ENCODE measurements at places on chromosomes 1 and 21.

- no peak for DNase-seq
Observed at GRCh38 chr1:193700710-193701355, 514.4 kb upstream of the B3GALT2 start.

GRCh38 chr21:42337830-42338728, 12.7 kb downstream of the TFF2 start:
- DNase-seq, result peak; percentile 83

DNA sequence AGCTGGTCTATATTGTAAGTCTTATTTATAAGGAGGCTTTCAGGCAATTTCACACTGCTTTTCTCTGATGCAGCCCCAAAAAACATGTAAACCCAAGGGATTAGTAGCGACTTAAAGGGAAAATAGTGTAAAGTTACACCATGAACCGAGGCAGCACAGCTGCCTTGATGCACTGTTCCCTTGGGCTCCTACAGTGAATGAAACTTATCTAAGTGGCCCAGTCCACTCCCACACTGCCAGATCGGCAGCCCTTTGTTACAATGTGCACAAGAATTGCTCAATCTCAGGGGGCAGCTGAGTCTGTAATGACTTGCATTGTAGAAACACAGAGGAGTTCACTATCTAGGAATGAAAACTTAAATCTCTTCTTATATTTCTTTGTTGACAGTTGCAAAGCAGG, 120.8 kb upstream of the ADGRL2 start:
- no peak for DNase-seq

GRCh38 chr1:58885998-58886397, 102.2 kb upstream of the JUN start:
- DNase-seq, result no peak

DNA sequence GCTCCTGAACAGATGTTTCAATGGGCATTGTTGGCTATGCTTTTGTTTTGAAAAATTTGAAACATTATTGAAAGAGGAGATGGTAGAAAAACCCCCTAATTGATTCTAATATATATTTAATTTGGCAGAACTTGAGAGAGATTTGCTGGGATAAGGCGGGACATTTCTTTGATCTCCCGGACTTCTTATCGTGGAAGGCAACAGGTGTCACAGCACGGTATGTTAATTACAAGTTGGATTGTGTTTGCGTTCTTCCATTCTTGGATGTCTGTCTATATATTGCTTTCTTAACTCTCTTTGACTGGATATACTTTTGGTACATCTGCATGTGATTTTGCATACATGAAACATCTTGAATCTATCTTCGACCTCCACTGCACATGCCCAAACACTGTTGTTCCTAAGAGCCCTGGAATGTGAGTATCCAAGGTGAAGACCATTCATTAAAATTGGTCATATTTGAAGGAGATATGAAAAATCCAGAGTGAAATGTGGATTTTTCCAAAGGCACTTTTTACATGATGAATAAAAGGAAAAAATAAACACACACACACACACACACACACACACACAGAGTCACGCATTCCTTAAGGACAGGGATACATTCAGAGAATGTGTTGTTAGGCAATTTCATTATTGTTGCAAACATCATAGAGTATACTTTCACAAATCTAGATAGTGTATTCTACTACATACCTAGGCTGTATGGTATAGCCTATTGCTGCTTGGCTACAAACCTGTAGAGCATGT, 81.9 kb downstream of the FGGY start:
- no peak for DNase-seq

- DNase-seq, result no peak
Observed at GRCh38 chr1:247487057-247487456, 29.2 kb upstream of the OR2B11 start.

- DNase-seq, result no peak
Observed at GRCh38 chr1:29064064-29064463, 59.6 kb downstream of the TMEM200B start.

DNA sequence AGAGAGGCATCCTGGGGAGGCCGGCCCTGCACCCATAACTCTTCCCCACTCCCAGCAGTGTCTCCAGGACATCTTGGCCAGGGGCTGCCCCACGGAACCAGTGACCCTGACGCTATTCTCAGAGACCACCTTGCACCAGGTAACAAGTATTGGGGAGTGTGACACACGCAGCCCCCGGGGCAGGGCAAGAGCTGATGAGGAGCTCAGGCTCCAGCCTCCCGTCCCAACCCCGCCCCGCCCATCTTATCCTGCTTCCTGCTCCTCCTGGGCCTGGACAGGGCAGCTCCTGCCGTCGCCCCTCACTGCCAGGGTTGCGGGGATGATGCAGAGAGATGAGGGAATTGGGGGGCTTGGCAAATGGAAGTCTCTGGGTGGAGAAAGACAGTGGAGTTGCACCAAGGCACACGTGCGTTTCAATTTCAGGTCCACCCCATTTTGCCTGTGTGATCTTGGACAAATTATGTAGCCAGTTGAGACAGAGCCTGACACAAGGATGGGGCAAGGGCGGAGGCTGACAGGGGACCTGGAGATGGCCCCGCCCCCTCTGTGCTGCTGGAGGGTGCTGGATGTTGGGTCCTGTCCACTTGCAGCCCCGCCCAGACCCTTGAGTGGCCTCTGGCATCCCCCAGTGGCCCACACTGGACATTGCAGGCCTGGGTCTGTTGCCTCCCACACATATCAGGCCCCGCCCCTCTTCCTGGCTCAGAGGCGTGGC, 10.7 kb downstream of the CLCNKA start:
- peak; percentile 95 for DNase-seq

- no peak for DNase-seq
Observed at GRCh38 chr1:23341931-23342692, 2.0 kb downstream of the HNRNPR start.

- no peak for DNase-seq
Observed at GRCh38 chr1:243343970-243344937, 88.4 kb downstream of the SDCCAG8 start.

DNA sequence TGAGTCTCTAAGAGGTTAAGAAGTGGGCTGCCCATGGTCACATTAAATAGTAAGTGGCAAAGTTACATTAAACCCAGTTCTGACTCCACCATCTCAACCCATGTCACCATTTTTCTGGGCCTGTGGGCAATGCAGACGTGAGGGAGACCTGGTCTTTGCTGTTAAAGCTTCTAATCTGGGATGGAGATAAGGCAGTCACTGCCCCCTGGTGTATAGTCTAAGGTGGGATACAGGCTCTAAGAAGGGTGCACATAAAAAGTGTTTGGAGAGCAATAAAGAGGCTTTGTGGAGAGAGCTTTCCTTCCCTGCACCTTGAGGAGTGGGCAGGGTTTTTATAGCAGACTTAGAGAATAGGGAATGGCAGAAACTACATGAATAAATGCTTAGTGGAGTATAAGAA, 141.3 kb downstream of the ROR1 start:
- DNase-seq, result no peak

DNA sequence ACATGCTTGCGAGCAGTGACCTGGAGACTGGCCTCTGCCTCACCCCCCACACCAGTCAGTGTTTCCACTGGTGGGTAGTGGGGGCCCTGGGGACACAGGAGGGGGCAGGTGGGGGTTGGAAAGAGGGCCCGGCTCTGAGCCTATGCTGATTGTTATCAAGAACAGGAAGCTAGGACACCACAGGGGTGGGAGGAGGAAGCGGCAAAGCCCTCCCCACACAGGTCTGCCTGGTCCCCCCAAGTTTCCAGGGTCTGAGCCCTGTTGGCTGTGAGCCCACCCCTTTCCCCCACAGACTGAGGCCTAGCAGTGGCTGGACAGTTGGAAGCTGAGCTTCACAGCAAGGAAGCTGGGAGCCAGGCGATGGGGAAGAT, 1.6 kb upstream of the PTPN7 start:
- no peak for DNase-seq

- no peak for DNase-seq
Observed at GRCh38 chr1:78619803-78620579, at the start of gene IFI44L. IFI44L (plus strand) TSS chr1:78620448; CDS start chr1:78627916, 7,468 bp downstream.

DNA sequence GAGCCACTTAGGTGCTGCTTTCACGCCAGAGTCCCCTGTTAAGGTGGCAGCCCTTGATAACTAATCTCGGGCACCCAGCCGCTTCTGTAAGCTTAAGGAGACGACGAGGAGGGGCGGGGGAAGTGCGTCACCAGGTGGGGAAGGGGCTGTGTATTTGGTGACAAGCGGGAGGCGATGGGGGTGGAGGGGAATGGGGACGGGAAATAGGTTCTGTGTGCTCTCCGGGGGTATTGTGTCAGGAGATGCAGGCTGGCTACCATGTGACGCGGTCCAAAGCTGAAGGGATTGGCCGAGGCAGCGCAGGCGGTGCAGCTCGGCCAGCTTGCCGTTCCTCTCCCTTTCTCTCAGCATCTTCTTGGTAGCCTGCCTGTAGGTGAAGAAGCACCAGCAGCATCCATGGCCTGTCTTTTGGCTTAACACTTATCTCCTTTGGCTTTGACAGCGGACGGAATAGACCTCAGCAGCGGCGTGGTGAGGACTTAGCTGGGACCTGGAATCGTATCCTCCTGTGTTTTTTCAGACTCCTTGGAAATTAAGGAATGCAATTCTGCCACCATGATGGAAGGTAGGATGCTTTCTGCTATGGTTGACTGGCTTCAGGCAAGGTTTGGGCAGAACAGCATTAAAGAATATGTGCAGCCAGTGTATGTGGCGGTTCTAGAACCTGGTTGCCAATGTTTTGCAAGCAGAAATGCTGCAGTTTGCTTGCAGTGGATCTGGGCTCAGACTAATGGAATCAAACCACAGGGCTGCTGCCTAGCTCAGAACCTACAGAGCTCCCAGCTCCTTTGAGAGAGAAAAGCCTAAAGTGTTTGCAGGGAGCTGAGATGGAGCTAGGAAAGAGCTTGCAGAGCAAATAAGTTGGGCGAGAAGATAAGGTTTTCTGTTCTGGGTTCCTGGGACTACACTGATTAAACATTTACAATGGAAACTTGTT, at the start of gene SGIP1:
SGIP1 (plus strand) TSS at position 350 of the 937 bp plus-strand sequence; CDS start at position 556, 206 bp downstream.
- DNase-seq, result peak; percentile 87

DNA sequence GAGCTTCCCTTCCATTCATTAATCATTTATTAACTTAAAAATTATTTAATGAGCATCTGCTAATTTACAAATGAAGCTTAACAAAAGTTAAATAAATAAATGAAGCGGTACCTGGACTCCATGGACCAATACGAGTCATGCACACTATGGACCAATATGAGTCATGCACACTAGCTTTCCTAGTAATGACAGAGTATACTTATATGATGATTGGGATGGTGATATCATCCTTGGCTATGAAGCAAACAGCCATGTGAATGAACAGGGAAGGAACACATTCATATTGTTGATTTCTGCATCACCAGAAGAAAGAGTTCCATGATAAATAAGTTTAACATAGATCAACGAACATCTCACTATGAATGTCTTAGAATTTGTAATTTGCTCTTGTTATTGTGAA, 109.9 kb downstream of the SPAG17 start:
- no peak for DNase-seq

DNA sequence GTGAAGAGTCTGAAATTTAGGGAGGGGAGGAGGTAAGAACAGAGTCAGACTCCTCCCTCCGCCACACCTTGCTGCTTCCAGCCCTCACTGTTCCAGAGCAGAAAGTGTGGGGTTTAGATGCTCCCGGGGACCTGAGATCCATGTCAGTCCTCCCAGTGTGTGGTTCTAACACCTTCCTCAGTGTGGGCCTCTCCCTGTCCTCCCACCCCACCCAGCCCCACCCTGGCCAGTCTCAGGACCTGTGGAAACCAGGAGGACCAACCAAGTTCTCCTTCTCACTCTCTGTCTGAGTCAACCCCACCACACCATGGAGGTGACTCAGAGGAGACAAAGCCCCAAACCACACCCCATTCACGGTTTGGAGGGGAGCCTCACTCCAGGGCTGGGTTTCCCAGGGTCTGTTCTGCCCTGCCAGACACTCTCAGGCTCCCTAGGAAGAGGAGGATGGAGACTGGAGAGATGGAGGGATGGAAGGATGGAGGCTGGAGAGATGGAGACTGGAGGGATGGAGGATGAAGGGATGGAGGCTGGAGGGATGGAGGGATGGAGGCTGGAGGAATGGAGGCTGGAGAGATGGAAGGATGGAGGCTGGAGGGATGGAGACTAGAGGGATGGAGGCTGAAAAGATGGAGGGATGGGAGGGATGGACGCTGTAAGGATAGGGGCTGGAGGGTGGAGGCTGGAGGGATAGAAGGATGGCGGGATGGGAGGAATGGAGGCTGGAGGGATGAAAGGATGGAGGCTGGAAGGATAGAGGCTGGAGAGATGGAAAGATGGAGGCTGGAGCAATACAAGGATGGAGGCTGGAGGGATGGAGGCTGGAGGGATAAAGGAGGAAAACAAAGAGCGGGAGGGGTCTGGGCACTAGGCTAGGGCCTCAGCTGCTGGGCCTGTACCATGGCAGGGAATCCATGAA, 100.9 kb upstream of the RUNX3 start:
- no peak for DNase-seq

- DNase-seq, result no peak
Observed at GRCh38 chr1:209409780-209410179, 173.7 kb upstream of the CAMK1G start.

DNA sequence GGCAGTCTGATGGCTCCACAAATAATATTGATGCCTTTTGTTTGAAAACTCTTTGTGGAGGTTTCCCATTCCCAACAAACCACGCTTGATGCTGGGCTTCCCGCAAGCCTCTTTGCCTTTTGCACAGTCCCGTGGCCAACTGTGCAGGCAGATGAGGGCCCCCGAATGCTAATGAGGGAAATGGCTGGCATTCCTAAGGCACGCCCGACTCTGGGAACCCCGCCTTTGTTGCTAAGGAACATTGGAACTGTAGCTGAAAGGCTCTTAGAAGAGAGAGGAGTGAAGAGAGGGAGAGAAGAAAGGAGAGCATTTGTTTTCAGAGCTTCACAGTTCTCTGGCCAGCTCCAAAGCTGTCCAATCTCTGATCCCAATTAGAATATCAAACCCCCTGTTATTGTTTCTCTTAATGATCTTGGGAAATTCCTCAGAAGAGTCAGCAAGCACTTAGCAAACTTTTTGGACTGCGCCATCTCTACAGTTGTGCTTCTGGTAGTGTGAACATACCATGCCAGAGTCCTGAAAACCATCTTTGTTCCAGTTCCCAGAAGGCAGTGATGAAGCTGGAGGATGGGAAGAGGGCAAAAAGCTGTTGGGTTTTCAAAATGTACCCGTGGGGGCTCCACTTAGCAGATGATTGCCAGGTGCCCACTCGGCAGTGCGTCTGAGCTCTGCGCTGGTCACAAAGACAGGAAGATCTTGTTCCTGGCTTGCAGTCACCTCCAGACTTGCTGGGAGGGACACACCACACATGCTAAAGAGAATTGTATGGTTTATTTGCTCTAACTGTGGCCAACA, 60.1 kb upstream of the CYP2J2 start:
- no peak for DNase-seq

GRCh38 chr1:33560680-33561079, 88.2 kb downstream of the ZSCAN20 start:
- peak; percentile 27 for DNase-seq

DNA sequence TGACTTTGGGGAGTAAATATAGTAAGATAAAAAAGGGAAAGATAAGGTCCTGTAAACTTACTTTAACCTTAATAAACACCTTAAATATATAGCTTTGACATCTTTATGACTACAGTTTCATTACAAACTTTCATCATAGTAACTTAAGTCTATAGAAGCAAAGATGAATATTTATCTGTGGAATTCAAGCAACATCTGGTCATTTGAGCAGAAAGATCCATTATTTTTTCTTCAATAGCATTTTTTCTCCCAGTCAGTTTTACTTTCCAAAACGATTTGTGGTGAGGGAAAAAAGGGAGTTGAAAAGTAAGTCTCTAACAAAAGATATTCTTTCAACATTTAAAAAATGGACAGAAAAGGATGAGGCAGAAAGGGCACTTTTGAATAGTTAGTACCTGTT, 69.0 kb downstream of the HMCN1 start:
- DNase-seq, result no peak

GRCh38 chr1:247445526-247446356, 12.2 kb downstream of the OR2B11 start:
- no peak for DNase-seq

GRCh38 chr1:228058172-228058948, 24.1 kb upstream of the ARF1 start:
- no peak for DNase-seq

GRCh38 chr1:179806333-179806732, 63.2 kb downstream of the FAM163A start:
- DNase-seq, result no peak

Measured in osteocyte (in vitro differentiated cells).